Thyroid gland (tissue), 4 donors: ENCODE measurements at places on chromosomes 5 and 9. TPM values are rescaled to one million over a fixed set of nuclear protein-coding genes. Genes with fewer than 3 reads are reported as not detected.
A peak's percentile ranks its signal among the peaks of the same experiment; 100 is the strongest.

CDKN2B gene
- total RNA-seq = 0.44 TPM

GPR150 gene
- not detected for total RNA-seq

GZMA gene
- total RNA-seq = not detected

FGD3 gene
- 5.4 TPM for total RNA-seq

FAM221B gene
- not detected for total RNA-seq

PLEKHG4B gene
- total RNA-seq = 5.9 TPM

PAPPA gene
- 2.3 TPM for total RNA-seq

NR5A1 gene
- total RNA-seq = not detected

TMEM215 gene
- total RNA-seq = not detected

FAXDC2 gene
- 54.0 TPM for total RNA-seq

AK8 gene
- total RNA-seq = 7.0 TPM

SURF4 gene
- 165 TPM for total RNA-seq

RELL2 gene
- 3.8 TPM for total RNA-seq

CD72 gene
- total RNA-seq = 3.1 TPM

TLE1 gene
- total RNA-seq = 60.1 TPM

C8G gene
- not detected for total RNA-seq

TXNDC8 gene
- not detected for total RNA-seq

PIK3R1 gene
- total RNA-seq = 95.8 TPM

CORO2A gene
- total RNA-seq = 3.5 TPM

GRCh38 chr9:93452710-93453046 lies 703 bp downstream of the FAM120AOS start:
- peak; percentile 55 for DNase-seq

DNA sequence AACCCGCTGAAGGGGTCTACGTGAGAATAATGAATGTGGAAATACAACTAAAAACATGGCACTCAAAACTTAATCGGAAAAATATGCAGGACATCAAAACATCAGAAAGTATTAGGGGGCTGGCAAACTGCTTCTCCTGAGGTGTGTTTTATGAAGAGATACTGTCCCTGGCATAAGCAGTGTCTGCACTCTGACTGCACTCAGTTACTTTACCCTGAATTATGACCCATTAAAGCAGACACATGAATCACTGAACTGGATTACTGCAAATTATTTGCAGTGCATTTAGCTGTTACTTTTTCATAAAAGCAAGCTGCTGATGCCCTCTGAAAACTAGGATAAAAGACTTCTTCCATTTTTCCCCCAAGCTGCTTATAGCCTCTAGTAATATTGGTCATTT lies 164.9 kb downstream of the AP3B1 start:
- no peak for DNase-seq

DNA sequence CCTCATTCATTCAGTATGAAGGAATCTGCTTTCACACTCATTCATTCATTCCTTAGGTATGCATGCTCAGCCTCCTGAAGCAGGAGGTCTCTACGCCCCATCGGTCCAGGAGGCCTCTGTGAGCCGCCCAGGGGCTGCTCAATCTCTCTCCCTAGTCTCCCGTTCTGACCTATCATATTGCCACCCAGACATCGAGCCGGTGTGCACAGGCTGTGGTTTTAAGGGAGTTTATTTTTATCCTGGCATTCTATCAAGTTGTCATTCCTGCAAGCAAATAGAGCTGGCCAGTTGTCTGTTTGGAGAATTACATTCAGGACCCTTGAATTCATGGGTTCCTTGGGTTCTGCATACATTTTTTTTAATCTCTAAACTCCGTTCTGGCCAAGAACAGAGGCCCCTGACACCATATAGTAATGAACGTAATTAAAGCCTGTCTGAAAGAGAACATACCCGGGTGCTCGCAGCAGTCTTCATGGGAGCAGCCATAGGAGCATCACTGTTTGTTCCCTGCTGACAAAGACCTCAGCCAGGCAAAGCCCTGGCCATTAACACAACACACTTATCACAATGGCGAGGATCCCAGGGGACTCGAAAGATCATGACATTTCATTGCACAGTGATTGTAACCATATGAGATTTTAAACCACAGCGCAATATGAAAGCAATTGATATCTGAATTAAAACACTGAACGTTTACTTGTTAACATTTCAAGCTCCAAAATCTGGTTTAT lies 80.9 kb downstream of the ADAMTS16 start:
- no peak for DNase-seq

DNA sequence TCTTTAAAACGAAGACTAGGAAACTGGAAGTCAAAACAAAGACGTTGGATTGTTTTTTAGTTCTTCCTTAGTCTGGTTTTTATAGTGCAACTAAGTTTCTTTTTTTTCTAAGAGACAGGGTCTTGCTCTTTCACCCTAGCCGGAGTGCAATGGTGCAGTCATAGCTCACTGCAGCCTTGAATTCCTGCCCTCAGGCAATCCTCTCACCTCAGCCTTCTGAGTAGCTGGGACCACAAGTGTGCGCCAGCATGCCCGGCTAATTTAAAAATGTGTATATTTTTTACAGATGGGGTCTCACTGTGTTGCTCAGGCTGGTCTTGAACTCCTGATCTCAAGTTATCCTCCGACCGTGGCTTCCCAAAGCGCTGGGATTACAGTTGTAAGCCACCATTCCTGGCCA lies 27.6 kb downstream of the ZFYVE16 start:
- DNase-seq = no peak

GRCh38 chr5:1460054-1460682 lies 14.9 kb upstream of the SLC6A3 start:
- DNase-seq = no peak

- no peak for DNase-seq
These were observed 37.2 kb downstream of the GADD45G start for GRCh38 chr9:89641980-89642379.

- DNase-seq = no peak
These were observed 68.1 kb upstream of the RNF130 start for GRCh38 chr5:180139731-180140055.

DNA sequence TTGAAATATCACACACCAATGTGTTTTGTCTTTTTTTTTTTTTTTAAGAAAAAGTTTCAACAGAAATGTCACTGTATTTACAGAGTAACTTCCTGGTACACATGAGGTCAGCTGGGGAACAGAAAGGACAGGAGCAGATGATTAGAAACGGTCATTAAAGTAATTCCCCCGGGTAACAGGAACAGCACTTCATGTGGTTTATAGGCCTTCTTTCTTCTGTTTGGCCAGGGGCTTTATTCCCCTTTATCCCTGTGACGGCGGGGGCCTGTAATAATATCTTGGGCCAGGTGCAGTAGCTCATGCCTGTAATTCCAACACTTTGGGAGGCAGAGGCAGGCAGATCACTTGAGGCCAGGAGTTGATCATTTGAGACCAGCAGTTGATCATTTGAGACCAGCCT lies 30.5 kb upstream of the MSH3 start:
- no peak for DNase-seq

GRCh38 chr5:40404613-40405012 lies 275.1 kb upstream of the PTGER4 start:
- DNase-seq = no peak

- DNase-seq = no peak
These were observed 154.8 kb downstream of the SIL1 start for GRCh38 chr5:139043157-139043905.

DNA sequence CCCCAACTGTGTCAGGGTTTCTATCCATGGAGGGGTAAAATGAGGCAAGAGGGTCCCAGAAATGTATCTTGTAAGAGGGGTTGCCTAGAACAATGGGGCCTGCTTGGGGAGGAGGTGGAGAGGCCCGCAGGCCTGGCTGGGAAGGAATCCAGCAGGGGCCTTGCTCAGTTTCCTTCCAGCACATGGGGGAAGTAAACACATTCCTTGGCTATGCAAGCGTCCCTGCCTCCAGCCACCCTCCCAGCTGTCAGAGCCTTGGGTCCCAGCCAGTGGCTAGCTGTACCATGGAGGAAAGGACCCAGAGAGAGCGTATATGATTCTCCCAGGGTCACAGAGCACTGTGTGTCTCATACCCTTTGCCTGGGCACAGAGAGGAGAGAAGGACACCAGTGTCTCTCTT lies 71.1 kb upstream of the IL17B start:
- DNase-seq = no peak

- no peak for DNase-seq
These were observed 356.4 kb upstream of the CCNH start for GRCh38 chr5:87769157-87769556.

DNA sequence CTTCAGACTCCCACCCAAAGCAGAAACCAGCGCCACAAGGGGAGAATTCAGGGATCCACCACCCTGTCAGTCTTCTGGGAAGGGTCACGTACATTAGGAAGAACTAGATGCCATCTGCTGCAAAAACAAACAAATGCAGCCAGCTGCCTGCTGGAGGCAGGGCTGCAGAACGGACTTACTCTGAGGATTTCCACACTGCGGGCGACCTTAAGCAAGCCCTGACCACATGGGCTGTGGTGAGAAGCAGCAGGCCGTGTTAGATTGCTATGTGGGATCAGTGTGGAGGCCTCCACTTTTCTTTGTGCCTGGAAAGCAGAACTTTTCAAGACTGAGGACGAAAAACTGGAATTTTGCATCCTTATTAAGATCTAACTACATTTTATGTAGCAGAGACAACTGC lies 13.4 kb upstream of the LTC4S start:
- DNase-seq = no peak

GRCh38 chr9:89742660-89743059 lies 137.8 kb downstream of the GADD45G start:
- DNase-seq = no peak

DNA sequence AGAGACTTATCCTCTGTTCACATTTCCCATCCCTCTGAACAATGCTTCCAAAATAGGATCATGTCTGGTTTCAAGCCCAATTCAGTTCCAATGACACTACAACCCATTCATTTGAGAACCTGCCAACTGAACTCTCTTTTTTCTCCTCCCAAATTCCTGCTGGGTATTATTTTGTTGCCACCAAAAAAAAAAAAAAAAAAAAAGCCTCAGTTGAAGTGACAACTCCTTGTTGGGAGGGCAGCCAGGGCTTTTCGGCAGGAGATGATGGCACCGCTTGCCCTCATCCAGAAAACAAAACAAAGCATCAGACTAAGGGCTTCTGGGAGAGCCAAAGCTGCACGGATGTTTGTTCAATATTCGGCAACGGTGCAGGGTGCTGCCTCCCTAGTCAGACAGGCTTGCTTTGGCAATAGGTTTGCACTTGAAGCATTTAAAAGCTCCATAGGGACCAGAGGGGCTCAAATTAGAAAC lies 30.6 kb upstream of the TRIM32 start:
- DNase-seq = peak; percentile 30

DNA sequence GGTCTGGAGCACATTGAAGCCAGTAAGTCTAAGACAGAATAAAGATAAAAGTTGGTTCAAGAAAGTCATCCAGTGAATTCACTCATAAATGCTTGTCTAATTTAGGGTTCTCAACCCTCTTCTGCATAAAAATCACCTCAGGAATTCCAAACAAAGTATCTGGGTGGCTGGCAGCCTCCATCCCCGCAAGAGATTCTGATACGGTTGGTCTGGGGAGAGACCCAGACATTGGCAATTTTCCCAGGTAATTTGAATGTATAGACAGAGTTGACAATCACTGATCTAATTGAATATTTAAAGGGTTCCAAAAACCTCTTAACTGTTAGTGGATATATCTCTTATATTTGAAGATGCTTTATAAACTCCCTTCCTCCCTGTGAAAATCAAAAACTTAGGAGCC lies 14.9 kb downstream of the ADAMTSL1 start:
- DNase-seq = no peak

DNA sequence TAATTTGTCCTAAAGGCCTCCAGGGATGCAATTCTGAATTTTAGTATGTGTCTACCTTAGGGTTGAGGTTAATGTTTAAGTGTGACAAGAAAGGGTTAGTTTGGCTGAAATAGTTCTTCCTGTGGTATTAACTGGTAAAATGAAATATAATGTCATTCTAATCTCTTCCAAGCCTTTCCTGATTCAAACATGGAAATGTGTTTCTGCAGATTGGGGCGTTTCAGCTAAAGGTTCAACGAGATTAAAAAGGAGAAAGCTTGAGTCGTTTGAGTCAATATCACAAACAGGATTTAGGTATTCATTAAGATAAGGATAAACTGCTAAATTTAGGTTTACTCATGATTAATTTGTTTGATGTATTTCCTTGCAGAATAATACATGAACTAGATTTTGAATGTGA lies 34.4 kb upstream of the ALDOB start:
- DNase-seq = no peak

DNA sequence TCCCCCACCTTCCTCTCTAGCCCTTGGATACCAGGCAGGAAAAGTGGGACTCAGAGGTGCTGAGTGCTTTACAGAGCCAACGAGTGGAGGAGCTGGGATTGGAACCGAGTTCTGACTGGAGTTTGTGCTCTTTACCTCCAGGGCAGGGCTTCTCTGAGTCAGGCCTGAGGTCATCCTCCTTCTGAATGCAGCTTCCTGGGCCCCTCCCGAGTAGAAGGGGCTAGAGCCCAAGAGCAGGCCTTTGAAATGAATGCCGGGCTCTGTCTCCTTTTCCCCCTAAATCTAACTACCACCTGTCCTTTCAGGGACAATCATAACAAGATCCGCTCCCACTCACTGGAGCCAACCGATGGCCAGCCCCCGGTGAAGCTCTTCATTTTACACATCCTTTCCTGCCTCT lies 12.7 kb downstream of the PTGES start:
- no peak for DNase-seq

DNA sequence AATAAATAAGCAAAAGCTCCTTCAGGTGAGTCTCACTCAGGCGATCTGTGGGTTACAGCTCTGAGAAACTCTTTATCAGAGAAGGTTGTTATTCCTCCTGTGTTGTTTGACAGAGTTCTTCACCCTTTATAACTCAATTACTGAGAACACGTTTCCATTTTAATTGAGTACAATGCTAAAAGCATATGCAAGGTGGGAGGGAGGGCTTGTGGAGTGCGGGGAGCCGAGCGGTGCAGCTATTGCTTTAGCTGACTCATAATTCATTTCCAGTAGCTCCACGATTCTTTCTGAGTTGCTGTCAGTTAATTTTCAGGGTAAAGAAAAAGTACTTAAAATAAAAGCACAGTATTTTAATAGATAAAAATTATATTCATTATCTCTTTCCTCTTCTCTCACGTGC lies 104.7 kb upstream of the CKMT2 start:
- DNase-seq = no peak

DNA sequence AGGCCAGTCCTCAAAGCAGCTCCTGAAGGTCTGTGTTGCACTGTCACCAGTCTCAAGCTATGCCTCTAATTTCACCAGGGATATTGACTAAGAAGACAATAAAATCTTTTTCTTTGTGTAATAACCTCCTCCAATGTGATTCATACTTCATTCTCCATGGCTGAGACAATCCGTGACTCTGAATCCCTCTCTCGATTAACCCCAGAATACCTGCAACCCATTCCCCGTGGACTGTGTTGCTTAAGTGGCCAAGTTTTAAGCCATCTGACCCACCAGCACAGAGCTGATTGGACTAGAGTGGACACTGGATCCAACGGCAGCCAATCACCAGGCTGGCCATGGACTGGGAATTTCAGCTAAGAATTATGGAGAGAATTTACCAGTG lies 5.4 kb upstream of the CCIN start:
- no peak for DNase-seq

DNA sequence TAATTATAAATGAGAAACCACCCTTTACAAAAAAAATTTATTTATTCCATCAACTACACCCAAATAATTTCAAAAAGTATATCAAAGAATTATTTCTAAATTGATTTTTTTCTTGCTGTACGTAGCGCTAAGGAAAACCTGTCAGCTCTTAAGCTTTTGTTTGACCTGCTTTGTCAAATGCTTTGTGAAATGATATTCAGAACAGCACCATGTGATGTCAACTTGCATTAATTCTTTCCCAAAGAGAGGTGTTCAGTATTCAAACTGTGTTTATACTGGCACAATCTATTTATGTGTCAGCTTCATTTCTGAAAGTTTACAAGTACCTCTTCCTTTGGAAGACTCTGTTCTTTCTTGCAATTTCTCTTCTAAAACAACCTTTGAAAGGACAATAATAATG lies 12.0 kb upstream of the ARSB start:
- DNase-seq = no peak

- no peak for DNase-seq
These were observed 9.4 kb upstream of the CARD19 start for GRCh38 chr9:93086447-93087224.
